ENCODE measurements at places on chromosomes 11 and 22.
A peak's percentile ranks its signal among the peaks of the same experiment; 100 is the strongest.

GRCh38 chr11:112958670-112959069 is 2.5 kb upstream of the NCAM1 start:
- DNase-seq: no peak
- no peaks in the 10 kb centered on the region for H3K27me3 ChIP-seq
- H3K4me1 ChIP-seq: peaks cover 7% of the 10 kb centered on the region

- no peaks in the 10 kb centered on the region for H3K27me3 ChIP-seq
- no peak for DNase-seq
- H3K4me1 ChIP-seq: no peaks in the 10 kb centered on the region
These were observed 434.3 kb downstream of the RAB38 start for GRCh38 chr11:87740968-87741367.

DNA sequence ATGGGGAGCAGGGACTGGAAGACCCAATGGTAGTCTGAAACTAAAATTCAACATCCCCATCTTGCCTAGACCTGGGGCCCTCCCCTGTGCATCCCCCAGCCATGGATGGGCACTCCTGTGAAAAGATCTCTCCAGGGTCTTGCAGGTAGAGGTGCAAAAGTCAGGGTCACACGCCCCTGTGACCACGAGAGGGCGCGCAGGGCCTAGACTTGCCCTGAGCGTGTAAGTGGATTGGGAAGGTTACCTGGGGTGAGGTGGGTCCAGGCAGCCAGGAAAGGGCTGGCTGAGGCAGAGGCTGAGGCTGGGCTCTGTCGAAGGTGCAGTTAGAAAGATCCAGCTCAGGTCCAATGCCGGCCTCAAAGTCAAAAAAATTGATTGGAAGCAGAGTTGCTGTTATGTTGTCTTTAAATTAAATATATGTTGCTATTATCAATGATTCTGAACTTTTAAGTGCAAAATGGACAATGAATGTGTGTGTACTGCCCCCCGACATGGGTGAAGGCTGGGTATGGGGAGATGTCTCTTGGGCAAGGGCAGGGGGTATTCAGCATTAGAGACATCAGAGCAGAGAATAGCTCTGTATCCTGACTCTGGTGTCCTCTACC is 4.8 kb upstream of the POU2F3 start:
- no peaks in the 10 kb centered on the region for H3K27me3 ChIP-seq
- DNase-seq: peak; percentile 82
- H3K4me3 ChIP-seq: no peak overlapping the region
- peaks cover under 1% of the 10 kb centered on the region for H3K4me1 ChIP-seq
- no peak overlapping the region for H3K27ac ChIP-seq

GRCh38 chr11:27205779-27206570 is 157.0 kb downstream of the CCDC34 start:
- no peaks in the 10 kb centered on the region for H3K27me3 ChIP-seq
- H3K27ac ChIP-seq: no peak overlapping the region
- H3K4me3 ChIP-seq: no peak overlapping the region
- H3K4me1 ChIP-seq: peaks cover 9% of the 10 kb centered on the region
- DNase-seq: no peak

- H3K27me3 ChIP-seq: no peaks in the 10 kb centered on the region
- H3K4me3 ChIP-seq: peak overlapping the region; percentile 43
- peaks cover 6% of the 10 kb centered on the region for H3K4me1 ChIP-seq
- no peak for DNase-seq
- H3K36me3 ChIP-seq: no peaks in the 10 kb centered on the region
These were observed 2.0 kb downstream of the OVOL1 start for GRCh38 chr11:65788821-65789220.

DNA sequence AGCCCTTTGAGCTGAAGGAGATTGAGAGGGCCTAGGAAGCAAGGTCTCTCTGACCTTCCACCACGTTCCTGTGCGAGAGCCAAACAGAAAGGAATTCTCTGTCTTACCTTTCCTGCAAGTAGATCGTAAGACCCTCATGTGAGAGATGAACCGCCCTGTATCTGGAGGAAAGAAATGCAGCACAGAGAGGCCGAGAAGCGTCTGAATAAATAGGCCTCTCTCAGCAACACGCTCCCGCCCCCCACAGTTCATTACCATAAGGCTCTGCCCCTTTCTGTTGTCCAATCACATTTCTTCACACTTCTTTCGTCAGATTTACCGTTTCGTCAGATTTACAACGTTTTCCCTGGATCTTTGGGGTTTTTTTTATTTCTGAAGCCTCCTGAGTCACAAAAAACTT is 90.3 kb downstream of the BLID start:
- no peaks in the 10 kb centered on the region for H3K4me1 ChIP-seq
- no peaks in the 10 kb centered on the region for H3K36me3 ChIP-seq
- DNase-seq: no peak
- H3K27me3 ChIP-seq: no peaks in the 10 kb centered on the region

DNA sequence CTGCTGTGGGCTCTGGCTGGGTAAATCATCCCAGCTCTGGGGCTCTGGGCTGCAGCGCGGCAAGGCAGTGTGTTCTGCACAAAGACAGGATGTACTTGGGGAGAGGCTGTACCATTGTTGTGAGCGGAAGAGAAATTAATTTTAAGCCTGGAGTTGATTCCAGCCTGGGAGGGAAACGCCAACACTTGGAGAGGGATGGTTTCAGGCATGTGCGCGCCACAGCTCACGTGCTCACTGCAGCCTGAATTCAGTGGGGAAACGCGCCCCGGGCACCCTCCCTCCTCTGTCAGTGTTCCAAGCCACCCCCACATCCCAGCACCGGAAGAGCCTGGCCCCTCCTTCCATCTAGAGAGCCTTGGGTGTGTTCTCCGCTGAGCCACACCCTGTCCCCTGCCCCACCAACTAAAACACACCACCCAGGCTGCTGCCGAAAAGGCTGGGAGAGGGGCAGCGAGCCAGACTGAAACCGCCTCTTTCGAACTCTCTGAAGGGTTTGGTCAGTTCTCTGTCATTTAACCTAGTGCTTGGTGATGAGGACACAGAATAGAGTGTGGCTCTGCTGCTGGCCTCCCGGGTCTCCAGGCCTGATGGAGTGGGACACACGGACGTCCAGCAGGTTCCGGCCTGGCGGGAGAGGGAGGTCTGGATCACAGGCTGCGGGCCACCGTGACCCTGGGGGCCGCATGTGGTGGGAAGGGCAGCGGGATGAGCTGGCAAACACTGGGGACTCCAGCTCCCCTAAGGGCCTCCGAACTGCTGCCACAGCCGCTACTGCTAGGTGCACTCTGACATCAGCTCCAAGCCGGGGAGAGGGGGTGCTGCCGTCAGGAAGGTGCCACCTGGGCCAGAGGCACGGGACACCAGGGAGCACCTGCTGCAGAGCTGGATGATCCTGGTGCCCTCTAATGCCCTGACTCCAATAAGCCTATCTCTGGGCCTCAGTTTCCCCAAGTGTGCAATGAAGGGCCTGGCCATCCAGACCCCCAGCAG is 230.8 kb downstream of the CTTN start:
- H3K4me1 ChIP-seq: no peaks in the 10 kb centered on the region
- DNase-seq: peak; percentile 54
- H3K4me3 ChIP-seq: no peak overlapping the region
- no peak overlapping the region for H3K27ac ChIP-seq

DNA sequence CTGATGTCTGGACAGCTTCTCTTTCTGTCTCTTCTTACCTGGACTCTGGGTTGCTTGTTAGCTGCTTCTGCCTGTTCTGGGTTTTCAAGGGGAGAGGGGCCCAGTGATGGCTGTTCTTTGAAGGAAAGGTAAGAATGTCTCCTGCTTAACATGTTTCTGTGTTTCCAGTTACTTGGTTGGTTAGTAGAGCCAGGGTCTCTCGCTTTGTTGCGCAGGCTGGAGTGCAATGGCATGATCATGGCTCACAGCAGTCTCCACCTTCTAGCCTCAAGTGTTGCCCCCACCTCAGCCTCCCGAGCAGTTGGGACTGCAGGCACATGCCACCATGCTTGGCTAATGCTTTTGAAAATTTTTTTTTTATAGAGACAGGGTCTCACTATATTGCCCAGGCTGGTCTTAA is 126.6 kb downstream of the BCR start:
- H3K36me3 ChIP-seq: no peaks in the 10 kb centered on the region
- no peak overlapping the region for H3K4me3 ChIP-seq

- H3K27me3 ChIP-seq: no peaks in the 10 kb centered on the region
- no peak overlapping the region for H3K4me3 ChIP-seq
- H3K27ac ChIP-seq: no peak overlapping the region
- DNase-seq: no peak
- H3K4me1 ChIP-seq: no peaks in the 10 kb centered on the region
These were observed 43.0 kb upstream of the NTM start for GRCh38 chr11:131327421-131327820.

GRCh38 chr11:64381350-64381749 is 22.4 kb downstream of the RPS6KA4 start:
- no peaks in the 10 kb centered on the region for H3K27me3 ChIP-seq
- H3K36me3 ChIP-seq: no peaks in the 10 kb centered on the region
- H3K4me3 ChIP-seq: no peak overlapping the region
- no peak overlapping the region for H3K27ac ChIP-seq
- H3K4me1 ChIP-seq: no peaks in the 10 kb centered on the region
- DNase-seq: no peak

DNA sequence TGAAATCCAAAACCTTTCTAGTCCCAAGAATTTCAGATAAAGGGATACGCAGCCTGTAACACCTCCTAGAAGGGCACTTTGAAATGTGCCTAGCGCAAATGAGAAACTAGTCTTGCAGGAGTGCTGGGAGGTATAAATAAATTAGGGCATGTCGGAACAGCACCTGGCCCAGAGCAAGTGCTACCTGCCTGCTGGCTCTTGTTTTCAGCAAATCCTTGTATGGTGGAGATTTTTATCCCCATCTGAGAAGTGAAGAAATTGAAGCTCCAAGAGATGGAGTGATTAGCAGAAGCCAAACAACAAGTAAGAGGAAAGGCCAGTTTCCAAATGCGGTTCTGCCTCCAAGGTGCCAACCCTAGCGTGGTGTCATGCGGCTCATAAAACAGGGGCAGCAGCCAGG is 36.7 kb upstream of the TFIP11 start:
- no peak overlapping the region for H3K4me3 ChIP-seq
- H3K4me1 ChIP-seq: peaks cover 37% of the 10 kb centered on the region
- DNase-seq: no peak
- H3K27me3 ChIP-seq: no peaks in the 10 kb centered on the region
- no peaks in the 10 kb centered on the region for H3K36me3 ChIP-seq

- H3K4me3 ChIP-seq: no peak overlapping the region
- no peak overlapping the region for H3K27ac ChIP-seq
- H3K27me3 ChIP-seq: no peaks in the 10 kb centered on the region
These were observed 11.8 kb upstream of the FXYD2 start for GRCh38 chr11:117836077-117836960.

- no peaks in the 10 kb centered on the region for H3K4me1 ChIP-seq
- H3K36me3 ChIP-seq: no peaks in the 10 kb centered on the region
- DNase-seq: no peak
- H3K27ac ChIP-seq: no peak overlapping the region
- H3K27me3 ChIP-seq: no peaks in the 10 kb centered on the region
These were observed 197.0 kb downstream of the FAM181B start for GRCh38 chr11:82536706-82537105.

DNA sequence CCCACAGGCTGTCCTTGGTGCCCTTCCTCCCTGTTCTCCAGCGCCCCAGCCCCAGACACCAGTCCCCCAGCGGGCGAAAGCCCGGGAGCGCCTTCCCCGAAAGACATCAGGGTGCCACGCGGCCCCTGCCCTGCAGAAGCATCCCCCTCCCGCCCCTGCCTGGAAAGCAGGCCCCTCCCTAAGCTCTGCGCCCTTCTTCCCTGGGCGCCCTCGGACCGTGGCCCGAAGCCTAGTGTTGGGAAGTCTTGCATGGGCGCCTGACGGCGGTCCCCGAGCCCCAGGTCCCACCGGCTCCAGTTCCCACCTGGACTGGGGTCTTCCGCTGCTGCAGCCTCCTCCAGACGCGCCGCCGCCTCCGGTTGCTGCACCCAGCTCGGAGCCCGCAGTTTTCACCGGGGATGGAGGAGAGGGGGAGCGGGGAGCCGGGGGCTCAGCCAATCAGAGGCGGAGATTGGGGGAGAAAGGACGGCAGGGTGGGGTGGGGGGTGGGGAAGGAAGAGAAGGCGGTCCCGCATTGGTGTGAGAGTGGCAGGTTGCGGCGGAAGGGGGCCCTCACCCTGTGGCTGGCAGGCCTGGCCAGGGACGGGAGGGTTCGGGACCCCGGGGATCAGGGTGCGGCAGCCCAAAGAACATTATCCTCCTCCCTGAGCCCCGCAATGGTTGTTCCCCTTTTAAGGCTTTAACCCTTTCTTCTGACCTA is at the start of gene THY1:
Gene THY1, minus strand, starts transcription at position 364 of the 700 bp plus-strand sequence. CDS start 2,267 bp downstream, outside the sequence.
- no peak within 1 kb of the TSS for H3K4me3 ChIP-seq
- H3K4me1 ChIP-seq: no peaks in the 10 kb centered on the region
- H3K36me3 ChIP-seq: no peaks in the 10 kb centered on the region
- no peak within 1 kb of the TSS for H3K27ac ChIP-seq

DNA sequence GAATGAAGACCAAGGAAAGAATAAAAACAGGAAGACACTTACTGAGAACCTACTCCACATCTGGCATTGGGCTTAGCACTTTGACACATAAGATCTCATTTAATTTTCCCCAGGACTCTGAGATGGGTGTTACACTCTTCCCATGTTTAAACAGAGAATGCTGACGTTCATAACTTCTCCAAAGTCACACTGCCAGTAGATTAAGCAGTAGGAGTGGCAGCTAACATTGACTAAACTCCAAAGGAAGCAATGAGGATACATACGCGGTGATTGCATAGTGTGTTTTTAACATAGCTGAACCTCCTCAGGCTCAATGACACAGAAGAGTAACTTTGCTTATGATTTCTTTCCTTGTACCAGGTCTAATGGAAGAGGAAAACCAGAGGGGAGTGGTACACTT is 14.5 kb upstream of the OR10V1 start:
- H3K27me3 ChIP-seq: no peaks in the 10 kb centered on the region
- no peaks in the 10 kb centered on the region for H3K4me1 ChIP-seq
- no peaks in the 10 kb centered on the region for H3K36me3 ChIP-seq
- H3K27ac ChIP-seq: no peak overlapping the region
- no peak for DNase-seq

- no peak overlapping the region for H3K27ac ChIP-seq
- H3K27me3 ChIP-seq: no peaks in the 10 kb centered on the region
- no peaks in the 10 kb centered on the region for H3K4me1 ChIP-seq
- H3K4me3 ChIP-seq: no peak overlapping the region
- H3K36me3 ChIP-seq: no peaks in the 10 kb centered on the region
These were observed 684.4 kb downstream of the NTM start for GRCh38 chr11:132054822-132055221.

DNA sequence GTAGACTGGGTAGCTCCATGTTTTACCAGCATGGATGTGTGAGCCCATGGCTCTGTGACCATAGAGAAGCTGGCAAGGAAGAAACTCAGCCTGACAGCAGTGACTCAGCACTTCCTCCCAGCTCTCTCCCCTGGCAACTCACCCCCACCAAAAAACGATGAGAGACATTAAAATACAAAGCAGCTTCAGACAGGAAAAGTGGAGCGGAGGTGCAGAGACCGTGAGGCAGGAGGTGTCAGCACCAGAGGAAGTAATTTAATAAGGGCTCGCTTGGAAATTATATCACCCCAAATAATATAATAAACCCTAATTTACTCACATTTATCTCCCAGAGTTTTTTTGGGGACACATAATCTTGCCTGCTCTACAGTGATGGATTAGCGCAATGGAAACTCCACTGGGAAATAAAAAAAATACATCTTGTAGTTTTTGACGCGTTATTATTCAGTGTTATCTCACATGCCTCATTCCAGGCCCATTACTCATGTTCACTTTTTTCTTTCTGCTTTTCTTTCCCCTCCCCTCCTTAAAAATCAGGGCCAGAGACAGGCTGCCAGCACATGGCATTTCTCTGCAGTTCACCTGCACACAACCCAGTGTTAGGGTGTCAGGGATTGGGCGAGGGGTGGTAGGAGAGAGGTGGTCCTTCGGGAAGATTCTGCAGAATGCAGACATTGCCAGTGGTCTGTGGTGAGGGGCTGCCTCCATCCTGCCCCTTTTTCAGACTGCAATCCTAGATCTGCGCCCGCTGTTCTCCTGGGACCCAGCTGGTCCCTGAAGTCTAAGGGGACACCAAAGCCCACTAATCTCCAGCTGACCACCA is 170.8 kb downstream of the BUD13 start:
- H3K27me3 ChIP-seq: no peaks in the 10 kb centered on the region
- no peak overlapping the region for H3K27ac ChIP-seq
- DNase-seq: no peak
- no peaks in the 10 kb centered on the region for H3K36me3 ChIP-seq
- H3K4me1 ChIP-seq: no peaks in the 10 kb centered on the region
- no peak overlapping the region for H3K4me3 ChIP-seq

Data from pancreas (tissue), 10 donors.